DMS79 (cell line): ENCODE measurements at places on chromosomes 12 and 14.

- peak; percentile 3 for DNase-seq
Observed at GRCh38 chr12:4809013-4809448, 88.8 kb downstream of the GALNT8 start.

- no peak for DNase-seq
Observed at GRCh38 chr14:85752175-85752574, 222.2 kb downstream of the FLRT2 start.

GRCh38 chr12:115574826-115575225 lies 702.7 kb downstream of the MED13L start:
- peak; percentile 93 for DNase-seq

DNA sequence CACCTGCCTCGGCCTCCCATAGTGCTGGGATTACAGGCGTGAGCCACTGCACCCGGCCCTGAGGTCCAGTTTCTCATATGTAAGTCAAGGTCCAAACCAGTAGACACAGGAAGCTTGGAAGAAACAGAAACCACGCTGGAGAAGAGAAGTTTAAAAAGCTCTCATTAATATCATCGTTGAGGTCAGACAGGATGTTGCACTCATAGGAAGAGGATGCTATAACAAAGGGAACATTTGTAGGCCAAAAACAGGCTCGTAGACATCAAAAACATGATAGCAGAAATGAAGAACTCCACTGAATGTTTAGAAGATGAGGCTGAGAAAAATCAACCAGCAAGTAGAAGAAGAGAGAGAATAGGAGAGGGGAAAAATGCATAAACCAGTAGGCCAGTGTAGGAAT lies 46.8 kb downstream of the ACACB start:
- no peak for DNase-seq

- DNase-seq: no peak
Observed at GRCh38 chr14:94621358-94622134, 9.4 kb downstream of the SERPINA3 start.

- DNase-seq: peak; percentile 57
Observed at GRCh38 chr14:105212541-105213300, 31.6 kb upstream of the NUDT14 start.

DNA sequence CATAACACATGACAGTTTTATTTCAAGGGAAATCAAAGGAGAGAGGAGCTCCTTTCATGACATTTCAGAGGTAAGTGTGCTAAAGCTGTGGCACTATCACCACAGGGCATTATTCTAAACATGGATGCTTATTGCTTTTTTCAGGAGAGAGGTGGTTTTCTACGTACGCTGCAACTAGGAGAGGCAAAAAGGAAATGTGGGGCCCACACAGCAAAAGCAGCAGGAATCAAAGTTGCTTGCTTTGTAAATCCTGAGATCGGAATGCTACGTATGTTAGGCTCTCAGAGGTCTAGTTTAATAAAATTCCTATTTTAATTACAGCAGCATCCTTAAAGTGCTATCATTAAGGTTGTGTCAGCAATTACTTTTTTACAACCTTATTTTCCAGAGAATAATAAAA lies 55.0 kb upstream of the GRIP1 start:
- DNase-seq: no peak

GRCh38 chr12:99138393-99138792 lies 493.3 kb downstream of the APAF1 start:
- no peak for DNase-seq

DNA sequence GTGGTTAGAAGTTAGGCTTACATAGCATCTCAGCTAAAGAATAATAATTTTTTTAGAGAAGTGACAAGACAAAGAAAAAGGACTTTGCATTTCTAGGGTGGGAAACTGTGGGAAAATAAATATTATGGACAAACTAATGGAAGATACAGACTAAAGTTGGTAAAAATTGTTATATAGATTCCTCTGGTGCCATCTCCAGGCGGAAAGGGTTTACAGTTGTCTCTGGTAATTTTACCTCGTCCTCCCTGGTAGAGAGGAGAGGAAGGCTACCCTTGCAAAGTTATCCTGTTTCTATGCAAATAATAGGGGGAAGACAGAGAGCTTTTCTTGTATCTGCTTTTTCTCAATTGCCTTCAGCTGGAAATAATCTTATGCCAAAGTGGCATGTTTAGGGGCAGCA lies 5.2 kb downstream of the OR11G2 start:
- no peak for DNase-seq

- no peak for DNase-seq
Observed at GRCh38 chr14:100914597-100915021, 11.1 kb upstream of the RTL1 start.

- no peak for DNase-seq
Observed at GRCh38 chr12:97425802-97426491, 36.7 kb upstream of the RMST start.

DNA sequence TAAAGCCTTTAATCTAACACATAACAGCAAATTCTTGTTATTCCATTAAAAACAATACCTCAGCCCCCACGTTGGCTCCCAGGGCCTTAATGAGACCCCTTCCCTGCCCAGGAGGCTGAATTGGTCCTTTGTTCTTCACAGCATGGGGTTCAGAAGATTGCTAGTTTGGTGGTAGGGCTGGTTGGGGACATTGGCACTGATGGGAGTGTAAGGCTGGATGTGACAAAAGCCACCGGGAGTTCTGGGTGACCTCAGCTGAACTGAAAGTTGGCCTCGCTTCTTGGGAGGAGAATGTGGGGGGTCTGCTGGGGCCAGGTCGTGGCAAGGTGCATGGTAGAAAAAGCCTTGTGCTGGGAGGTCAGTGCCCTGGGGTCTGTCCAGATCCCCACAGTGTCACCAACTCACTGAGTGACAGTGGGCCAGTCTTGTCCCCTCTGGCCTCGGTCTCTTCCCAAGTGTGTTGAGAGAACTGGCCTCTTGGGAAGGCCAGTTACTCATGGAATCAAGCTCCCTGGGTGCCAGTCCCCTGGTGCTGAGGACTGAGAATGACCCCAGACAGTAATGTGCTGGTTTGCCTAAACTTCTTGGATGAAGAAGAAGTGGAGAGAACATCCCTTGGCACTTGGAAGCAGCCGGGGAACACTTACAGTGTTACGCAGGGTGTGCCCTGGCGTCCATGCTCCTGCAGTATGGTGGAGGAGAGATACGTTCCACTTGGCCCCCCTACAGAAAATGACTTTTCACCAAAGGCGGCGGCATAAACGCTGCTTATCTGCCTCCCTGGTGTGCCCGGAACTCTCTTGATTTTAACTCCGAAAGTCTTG lies 283.7 kb upstream of the RTL1 start:
- DNase-seq: no peak

DNA sequence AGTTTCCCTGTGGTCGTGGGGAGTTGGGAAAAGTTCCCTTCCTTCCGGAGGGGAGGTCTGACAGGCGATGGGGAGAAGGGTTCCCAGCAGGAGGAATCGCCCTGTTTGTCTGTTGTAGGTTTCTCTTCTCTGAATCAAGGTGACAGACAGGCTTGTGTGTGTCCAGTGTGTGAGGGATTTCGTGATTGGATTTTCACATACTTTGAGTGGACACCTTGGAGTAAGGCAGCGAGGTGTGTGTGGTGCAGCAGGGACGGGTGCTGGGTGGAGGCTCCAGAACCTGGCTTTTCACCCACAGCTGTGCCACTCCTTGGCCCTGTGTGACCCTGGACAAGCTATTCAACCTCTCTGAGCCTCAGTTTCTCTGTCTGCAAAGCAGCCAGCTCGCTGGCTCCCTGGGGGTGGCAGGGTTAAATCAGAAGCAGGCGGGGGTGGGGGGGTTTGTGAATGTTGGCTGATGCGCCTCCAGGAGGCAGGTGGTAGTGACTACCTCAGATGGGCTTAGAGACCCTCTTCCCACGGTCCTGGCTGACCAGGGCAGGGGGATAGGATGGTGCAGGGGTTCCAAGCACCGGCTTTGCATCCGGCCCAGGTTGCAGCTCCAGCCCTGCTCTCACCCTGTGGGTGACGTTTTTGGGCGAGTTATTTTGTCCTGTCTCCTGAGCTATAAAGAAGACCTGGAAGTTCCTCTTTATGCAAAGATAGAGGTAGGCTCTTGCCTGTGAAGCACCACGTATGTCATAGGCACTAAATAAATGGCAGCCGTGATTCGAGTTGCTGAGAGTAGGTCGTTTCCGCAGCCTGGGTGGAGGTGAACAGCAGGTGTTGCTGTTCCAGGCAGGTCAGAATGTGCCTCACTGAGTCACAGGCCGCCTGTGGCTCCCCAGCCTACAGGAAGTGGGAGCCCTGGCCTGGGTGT lies 679 bp downstream of the BDKRB2 start:
- no peak for DNase-seq

GRCh38 chr12:125684968-125685790 lies 619.9 kb downstream of the AACS start:
- DNase-seq: no peak

GRCh38 chr12:56714431-56714929 lies 10.6 kb downstream of the NACA start:
- no peak for DNase-seq

- DNase-seq: no peak
Observed at GRCh38 chr14:28323366-28323765, 443.2 kb upstream of the FOXG1 start.

DNA sequence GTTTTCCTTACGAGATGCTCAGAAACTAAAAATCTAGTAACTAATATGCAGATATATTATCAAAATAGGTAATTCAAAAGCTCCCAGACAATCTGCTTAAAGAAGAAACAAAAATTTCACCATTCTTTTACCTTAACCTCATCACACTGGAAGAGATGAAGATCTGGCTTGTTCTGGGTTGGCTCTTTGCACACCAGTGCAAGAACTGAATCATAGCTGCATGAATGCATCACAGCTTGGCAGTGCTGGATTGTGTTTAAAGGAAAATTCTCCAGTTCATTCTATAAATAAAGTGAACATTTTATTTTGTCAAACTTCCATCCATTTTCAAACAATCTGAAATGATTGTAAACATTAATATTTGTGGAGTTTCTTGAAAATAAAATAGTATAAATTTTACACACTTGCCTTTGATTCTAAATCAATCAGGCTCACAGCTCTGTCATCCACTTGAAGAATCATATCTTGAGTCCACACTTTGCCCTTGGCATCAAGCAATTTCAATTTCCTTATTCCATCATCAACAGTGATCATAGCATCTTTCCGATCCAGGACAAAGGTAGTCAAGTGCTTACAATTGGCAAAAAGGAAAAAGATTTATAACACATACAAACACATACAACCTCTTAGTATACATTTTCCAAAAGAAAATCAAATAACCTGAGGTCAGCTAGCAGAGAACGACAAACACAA lies 119.8 kb downstream of the EPS8 start:
- DNase-seq: no peak

DNA sequence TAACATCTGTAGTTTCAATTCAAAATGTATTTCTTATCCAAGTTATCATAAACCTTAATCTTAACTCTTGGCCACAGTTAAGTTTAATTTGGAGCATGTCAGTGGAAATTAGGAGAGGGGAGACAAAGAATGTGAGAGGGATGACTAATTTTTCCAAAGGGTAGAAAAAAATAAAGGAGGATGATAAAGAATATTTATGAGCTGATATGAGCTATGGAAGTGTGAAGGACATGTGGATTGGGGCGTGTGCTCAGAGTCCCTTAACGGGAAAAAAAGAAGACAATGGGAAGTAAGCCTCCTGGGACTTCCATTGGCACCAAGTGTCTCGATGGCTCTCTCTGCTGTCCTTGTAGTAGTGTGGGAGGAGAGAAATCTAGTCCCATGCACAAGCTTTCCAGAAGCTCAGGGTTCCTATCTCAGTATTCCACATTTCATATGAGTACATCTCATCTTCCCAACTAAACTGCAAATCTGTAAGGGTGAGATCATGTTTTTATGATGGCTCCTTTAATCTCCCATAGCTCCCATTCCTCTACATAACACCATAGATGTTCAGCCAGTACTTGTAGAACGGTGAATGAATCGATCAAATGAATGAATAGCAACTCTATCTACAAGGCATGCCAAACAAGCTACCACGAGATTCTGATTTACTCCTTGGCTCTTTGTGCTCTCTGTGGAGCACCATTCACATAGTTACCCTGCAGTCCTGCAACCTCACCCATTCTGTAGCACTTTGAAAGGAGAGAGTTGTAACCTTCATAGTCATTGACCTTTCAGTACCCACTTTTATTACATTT lies 27.4 kb downstream of the BCL2L14 start:
- no peak for DNase-seq

DNA sequence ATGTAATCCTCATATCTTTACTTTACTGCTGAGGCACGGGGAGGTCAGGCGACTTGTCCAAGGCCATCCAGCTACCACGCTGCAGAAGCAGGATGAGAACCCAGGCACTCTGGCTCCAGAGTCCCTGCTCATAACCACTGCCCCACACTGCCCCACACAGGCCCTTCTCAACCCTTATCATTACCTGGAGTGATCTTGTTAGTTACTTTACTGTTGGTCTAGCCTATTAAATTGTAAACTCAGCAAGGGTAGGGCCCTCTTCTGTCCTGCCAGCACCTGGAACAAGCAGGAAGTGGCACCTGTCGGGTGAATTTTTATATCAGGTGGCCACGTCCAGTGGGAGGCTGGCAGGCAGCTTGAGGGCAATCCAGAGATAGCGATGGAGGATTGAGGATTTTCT lies 12.2 kb downstream of the FAIM2 start:
- no peak for DNase-seq

DNA sequence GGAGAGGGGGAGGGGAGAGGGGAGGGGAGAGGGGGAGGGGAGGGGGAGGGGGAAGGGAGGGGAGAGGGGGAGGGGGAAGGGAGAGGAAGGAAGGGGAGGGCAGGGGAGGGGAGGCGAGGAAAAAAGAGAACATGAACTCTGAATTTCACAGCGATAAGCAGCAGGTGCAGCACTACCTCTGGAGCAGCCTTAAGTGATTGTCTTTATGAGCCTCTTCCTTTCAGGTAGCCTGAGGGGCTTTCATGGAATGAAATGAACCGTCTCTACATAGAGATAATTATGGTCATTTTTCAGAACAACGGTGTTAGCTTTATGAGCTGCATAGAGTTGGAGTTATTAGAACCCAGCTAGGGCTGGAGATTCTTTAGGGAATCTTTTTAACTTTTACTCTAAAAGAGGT lies 18.1 kb upstream of the PTCSC3 start:
- peak; percentile 83 for DNase-seq

DNA sequence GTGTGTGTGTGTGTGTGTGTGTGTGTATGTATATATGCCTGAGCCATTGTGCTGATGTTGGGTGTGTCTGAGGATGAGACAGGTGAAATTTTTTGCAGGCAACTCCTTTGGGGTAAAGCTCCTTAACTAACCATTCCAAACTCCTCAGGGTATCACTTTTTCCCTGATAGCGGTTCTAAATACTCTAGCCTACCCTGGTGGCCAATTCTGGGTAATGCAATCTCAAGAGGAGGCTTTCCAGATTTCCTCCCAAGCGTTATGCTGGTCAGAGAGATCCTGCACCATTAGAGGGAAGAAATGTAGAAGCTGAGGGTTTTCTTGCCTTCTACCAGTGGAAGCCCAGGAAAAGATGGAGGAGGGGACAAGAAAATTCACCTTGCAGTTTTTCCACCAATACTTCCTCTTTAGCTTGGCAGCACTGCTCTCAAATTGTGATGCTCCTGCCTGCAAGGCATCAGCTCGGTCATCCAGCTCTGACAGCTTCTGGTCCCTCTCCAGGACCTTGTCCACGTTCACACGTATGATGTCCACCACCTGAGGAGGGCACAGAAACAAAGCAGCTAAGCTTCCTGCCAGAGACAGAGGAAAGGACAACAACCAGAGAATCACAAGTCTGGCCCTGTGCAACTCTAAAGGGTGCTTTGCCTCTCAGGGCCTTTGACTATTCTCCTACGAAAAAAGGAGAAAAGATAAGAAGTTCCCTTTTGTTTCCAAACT lies 4.9 kb downstream of the VAMP1 start:
- DNase-seq: peak; percentile 60
